ENCODE measurements at places on chromosomes 12 and 14.

DNA sequence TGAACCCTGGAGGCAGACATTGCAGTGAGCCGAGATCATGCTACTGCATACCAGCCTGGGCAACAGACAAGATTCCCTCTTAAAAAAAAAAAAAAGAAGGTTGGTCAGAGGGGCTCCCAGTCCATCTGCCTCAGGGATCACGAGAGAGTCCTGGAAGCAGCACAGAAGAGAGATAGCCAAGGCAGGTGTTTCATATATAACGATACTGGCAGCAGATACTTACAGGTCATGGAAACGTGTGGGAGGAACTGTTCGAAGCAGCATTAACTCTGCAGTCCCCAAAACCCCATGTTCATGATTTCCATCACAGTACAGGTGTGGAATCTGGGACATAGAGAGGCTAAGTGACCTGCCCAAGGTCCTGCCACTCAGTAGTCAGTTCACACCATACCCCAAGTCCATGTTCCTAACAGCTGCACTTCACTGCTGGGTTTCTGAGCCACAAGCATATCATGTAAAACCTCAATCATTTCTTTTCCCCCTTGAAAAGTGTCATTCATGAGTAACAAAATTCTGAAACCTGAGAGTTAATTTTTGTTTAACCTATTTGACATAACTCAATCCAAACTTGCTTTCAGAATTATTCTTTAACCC lies 16.7 kb downstream of the CDK2AP1 start:
- DNase-seq: no peak

GRCh38 chr14:96363751-96364336 lies 518 bp downstream of the GSKIP start:
- no peak for DNase-seq

DNA sequence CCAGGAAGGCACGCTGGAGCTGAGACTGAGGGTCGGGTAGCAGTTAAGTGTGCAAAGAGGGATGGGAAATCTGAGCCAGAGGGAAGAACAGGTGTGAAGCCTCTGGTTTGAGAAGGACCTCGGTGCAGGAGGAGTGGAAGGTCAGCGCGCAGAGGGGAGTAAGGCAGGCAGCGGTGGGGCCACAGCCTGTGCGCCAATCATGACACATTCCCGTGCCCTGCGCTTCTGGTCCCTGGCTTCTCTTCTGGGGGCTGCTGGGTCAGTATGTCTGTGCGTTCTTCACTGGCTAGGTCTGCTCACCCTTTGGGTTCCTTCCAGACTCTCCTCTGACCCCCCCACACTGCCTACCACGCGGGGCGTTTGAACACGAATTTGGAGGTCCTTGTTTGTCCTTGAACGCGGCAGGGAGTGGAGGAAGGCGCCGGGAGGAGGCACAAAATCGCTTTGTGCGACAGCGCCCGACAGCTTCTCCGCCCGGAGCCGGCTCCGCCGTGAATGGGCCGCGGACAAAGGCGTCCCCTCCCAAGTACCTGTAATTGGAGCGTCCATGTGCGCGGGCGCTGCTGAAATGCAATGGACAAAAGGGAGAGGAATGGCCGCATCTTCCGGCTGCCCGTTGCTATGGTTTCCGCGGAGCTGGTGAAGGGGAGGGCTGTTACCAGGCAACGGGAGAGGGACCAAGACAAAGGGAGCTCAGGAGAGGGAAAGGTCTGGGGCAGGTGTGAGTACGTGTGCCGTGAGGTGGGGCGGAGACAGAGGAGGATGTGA lies 207.2 kb upstream of the SRRM4 start:
- DNase-seq: no peak

DNA sequence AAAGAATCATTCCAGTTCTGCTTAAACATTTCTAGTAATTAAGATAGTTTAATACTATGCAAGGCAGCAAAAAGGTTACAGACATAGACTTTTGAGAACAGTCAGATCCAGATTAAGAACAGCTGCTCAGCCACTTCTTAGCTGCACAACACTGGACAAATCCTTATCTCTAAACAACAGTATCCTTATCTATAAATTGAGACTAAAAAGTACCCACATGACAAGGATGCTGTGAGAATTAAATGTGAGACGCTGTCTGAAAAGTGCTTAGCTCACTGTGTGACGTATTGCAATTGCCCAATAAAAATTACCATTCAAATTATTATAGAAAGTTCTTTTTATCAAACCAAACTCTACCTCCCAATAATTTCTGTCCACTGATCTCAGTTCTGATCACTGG lies 35.5 kb downstream of the BORCS5 start:
- no peak for DNase-seq

DNA sequence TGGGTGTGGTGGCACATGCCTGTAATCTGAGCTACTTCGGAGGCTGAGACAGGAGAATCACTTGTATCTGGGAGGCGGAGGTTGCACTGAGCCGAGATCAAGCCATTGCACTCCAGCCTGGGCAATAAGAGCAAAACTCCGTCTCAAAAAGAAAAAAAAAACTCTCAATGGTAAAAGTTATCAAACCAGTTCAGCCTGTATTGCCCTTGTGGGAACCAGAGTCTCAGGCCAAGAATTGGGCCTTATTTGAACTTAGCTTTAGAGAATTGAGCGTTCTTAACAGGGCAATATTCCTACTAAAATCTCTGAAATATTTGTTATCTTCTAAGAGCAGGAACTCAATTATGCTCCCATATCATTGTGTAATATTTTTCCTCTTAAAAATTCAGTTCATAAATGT lies 7.7 kb upstream of the MDM2 start:
- DNase-seq: no peak

- no peak for DNase-seq
Measured at GRCh38 chr12:22457085-22457484, 87.3 kb downstream of the C2CD5 start.

DNA sequence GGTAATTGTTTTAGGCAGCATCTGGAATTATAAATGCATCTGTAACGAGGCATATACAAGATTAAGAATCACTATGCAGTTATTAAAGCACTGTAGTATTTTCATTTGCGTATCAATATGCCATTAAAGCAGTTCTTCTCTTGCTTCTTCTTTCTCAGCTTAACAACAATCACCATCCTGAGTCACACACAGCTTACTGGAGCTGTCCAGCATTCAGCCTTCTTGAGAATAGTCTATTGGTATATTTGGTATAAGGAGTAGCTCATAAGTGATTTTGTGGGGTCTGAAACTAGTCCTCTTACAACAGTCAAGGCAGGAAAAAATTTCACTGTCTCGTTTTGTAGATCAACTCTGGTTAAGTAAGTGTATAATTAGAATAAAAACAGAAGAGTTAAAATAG lies 523.0 kb upstream of the FOXG1 start:
- no peak for DNase-seq

- DNase-seq: no peak
Measured at GRCh38 chr12:85755760-85756159, 80.4 kb downstream of the RASSF9 start.

DNA sequence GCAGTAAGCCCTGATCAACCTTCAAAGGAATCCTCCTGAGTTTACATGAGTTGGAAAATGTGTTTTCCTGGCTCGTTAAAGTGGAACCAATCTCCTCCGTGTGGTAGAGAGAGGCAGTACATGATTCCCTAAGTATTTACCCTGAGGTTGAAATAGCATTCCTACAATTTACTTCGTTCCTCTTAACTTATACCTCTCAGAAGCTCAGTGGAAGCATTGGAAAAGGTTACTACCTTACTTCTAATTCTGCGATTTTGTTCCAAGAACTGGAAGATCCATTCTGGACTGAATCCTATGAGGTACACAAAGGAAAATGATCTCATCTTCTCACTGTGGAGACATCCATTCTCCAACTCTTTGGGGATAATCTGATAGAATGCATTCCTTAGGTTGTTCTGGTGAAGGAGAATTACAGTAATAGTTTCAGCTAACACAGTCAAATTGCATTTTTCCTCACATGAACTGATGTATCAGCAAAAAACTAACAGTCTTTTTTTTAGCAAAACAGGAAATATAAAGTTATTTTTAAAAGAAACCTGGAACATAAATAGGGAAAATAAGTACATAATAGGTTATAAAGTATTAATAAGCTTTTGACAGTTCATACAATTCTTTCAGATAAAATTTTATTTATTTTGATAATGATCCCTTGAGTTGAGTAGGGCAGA lies 475.6 kb downstream of the PDZRN4 start:
- no peak for DNase-seq

DNA sequence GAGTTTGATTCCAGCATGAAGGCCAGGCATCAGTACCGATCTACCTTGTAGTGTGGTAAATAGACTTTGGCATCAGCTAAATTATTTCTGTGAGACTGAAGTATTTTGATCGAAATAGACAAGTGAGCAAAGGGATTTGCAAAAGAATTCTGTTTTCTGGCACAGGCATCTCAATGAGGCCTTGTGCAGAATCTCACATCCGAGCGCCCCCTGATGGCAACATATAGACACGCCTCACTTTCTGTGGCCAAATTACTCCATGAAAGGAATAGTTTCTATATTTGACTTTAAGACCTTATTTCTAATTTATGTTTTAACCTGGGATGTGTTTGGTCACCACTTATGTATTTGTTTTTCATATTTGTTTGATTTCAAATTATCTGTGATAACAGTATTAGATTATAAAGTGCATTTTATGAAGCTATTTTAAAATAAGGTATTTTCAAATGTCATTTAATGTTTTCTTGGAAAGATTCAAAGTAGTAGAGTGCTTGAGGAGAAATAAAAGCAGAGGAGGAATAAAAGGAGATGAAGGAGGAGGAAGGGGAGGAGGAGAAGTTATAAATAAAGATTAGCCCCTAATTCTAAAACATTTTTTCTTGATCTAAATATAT lies 731.9 kb downstream of the NRXN3 start:
- DNase-seq: no peak

- DNase-seq: no peak
Measured at GRCh38 chr14:51396222-51396815, 156.3 kb downstream of the TMX1 start.

DNA sequence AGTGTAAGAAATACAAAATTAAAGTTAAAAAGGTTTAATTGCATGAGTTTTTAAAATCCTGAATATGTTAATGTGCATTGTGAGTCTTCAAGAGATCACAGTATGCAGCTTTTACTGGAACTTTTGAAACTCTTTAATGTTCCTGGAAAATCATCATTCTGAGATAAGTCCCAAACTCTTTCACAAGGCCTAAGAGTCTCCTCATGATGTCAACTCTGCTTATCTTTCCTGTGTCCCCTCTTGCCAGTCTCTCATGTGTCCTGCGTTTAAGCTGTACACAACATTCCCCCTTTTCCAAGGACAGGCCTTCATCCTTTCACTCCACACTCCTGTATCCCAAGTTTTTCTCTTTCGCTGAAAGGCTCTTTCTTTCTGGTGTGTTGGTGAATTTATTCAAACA lies 380.1 kb downstream of the SOX5 start:
- no peak for DNase-seq

DNA sequence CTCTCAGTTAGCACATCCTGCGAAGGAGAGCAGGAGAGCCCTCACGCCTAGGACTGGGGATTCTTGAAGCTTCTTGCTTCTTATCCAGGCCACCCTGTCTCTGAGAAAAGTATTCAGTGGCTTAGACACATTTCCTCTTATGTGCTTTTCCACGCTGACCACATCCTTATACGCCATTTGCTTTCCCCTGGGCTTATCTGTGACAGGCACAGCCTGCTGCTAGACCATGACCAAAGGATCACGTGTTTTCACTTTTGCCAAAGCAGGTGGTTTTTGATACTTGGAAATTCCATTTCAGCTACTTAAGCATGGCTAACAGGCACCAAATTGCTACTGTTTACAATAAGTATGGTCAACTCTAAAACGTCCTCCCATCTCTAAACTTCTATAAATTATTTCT lies 587.4 kb downstream of the AACS start:
- DNase-seq: no peak

GRCh38 chr14:53663709-53664108 lies 292.9 kb downstream of the BMP4 start:
- no peak for DNase-seq

DNA sequence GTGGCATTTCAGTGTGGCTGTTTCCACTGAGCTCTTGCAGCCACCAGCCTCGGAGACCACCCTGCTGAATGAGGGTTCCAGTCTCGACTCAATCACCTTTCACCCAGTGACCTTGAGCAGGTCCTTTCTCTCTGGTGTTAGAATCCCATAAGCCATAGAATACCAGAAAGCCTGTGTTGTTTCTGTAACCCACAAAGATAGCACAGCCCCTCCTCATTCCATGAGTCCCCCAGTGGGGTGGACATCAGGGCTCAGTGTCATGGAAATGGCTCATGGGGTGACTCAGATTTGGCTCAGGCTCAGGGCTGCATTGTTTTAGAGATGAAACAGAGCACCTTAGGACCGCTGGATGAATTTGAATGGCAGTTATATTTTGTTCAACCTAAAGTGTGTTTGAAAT lies 171.5 kb downstream of the PTPN11 start:
- no peak for DNase-seq

DNA sequence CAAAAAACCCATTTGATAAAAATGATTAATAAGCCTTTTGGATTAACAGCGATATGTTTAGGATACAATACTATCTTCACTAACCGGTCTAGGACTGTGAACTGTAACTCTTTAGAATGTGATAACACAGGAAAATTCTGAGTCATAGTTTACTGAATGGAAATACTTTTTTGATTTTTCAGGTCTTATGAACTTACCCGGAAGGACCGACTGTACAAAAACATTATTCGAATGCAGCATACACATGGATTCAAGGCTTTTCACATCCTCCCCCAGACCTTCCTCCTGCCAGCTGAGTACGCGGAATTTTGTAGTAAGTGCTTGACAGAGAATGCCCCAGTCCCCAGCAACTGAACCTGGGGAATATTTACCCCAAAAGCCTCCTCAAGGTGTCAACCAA lies 29.0 kb downstream of the TTLL5 start:
- DNase-seq: no peak

- no peak for DNase-seq
Measured at GRCh38 chr14:69484444-69485314, at the start of gene PLEKHD1. Gene PLEKHD1, plus strand, starts transcription at chr14:69484728. Its CDS starts 238 bp downstream, at chr14:69484966.

- DNase-seq: no peak
Measured at GRCh38 chr12:22042976-22043669, 2.9 kb upstream of the CMAS start.

GRCh38 chr12:12350868-12351463 lies 924 bp upstream of the MANSC1 start:
- DNase-seq: no peak

DNA sequence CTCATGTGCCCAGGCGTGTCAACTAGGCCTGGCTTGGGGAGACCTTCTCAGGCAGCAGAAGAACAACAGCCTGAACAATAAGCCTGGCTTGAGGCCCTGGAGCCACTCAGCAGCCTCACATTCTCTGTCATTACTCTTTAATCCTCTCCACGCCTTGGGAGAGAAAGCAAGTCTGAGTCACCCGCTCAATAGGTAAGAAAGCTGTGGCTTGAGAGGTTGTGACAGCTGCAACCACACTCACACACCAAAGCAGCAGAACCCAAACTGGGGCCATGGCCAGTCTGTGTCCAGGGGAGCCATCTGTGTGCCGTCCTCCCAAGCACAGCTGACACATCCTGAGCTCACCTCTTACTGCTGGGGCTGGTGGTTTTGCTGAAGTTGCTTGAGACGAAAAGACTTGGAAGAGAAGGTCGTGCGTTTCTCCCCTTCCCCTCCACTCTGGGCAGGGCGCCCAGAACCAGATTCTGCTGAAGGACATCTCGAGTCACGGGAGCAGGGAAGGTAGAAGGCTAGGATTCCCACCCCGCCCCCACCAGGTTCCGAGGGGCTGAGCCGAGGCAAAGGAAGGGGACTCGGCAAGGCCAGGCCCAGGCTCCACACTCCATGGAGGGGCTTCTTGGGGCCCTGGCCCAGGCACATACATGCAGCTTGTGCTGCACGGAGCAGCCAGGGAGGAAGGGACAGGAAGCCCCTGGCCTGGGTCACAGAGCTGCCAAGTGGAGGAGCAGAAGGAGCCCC lies 5.5 kb downstream of the TMEM63C start:
- DNase-seq: no peak
